ENCODE measurements at places on chromosomes 3 and 15.

DNA sequence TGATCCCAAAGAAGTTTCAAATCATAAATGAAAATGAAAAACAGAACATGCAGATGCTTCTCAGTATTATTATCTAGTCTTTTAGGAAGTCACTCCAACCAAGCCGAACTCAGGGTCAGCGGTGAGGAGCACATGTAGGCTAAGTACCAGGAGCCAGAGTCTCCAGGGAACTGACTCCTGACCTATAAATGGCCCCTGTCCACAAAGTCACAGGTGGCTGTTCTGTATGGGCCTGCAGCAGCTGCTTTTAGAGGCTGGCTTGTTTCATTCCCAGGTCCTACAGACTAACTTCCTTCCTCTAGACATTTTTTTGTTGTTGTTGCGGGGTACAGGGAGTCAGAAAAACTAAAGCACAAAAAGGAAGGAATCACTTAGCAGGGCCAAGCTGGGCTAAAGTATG is 54.6 kb downstream of the DAPK2 start:
- no peak for DNase-seq

- no peak for DNase-seq
Measured at GRCh38 chr15:48888191-48888590, 10.3 kb downstream of the EID1 start.

GRCh38 chr3:12465836-12466225 is 18.4 kb upstream of the TSEN2 start:
- no peak for DNase-seq

DNA sequence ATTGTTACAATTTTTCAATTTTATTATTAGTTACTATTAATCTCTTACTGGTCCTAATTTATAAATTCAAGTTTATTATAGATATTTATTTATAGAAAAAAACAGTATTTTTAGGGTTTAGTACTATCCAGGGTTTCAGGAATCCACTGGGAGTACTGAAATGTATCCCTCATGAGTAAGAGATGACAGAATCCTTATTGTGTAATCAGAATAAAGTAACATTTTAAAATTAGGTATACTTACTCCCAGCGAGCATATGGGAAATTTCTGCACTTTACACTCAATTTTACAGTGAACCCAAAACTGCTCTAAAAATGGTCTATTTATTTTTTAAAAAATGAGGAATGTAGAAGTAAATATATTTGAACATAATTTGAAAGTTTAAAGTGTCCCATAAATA is 202.7 kb downstream of the CGGBP1 start:
- no peak for DNase-seq

DNA sequence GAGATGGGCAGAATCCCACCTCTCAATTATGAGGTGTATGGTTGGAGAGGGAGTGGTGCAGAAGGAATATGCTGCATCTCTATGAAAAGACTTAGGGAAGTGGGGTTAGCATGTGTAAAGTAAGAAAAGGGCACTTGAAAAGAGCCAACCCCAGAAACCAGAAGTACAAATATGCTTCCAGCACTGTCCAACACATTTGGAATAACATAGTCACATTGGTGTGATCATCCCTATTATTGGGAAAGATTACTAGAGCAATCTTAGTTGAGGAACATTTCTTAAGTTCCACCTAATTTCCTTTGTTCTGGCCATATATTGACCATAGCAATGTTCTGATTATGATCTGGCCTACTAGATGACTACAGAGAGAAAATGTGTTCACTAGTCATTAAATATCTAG is 34.3 kb downstream of the HMG20A start:
- no peak for DNase-seq

- no peak for DNase-seq
Measured at GRCh38 chr3:193499136-193499770, 55.4 kb downstream of the ATP13A4 start.

DNA sequence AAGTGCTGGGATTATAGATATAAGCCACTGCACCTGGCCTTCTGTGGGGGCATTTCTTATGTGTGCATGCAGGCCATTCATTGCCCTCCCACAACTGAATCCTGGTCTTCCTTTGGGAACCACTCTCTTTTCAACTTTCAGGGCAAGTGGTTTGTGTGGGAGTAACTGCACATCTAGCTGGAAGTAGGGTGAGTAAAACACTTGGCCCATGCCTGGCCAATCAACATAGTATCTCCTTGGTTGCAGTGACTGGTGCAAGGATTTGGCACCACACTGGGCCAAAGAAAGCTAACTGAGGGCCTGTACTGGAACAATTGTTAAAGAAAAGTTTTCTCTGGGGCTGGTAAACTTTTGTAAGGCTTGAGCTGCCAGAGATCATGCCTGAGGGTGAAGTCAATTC is 189.2 kb upstream of the FEZF2 start:
- DNase-seq = no peak
